KBM-7 (cell line): ENCODE measurements at places on chromosomes 7 and 10.

- DNase-seq = no peak
Measured at GRCh38 chr7:110144599-110144998, 946.3 kb upstream of the LRRN3 start.

DNA sequence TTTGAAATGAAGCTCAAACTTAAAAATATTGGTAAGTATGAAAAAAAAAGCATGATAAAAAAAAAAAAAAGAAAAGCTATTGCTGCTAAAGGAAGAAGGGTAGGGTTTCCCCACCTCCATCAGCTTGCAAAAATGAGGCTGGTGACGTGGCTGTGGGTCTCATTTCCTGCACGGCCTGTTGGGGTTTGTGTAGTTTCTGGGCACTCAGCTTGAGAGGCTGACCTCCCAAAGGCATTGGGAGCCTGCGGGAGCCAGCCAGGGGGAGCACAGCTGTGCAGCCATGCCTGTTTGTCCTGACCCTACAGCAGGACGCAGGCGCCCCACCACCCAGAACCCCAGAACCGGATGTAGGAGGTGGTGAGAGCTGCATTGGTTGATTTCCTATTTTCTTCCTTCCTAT lies 48.8 kb upstream of the CARD11 start:
- DNase-seq = peak; percentile 83

DNA sequence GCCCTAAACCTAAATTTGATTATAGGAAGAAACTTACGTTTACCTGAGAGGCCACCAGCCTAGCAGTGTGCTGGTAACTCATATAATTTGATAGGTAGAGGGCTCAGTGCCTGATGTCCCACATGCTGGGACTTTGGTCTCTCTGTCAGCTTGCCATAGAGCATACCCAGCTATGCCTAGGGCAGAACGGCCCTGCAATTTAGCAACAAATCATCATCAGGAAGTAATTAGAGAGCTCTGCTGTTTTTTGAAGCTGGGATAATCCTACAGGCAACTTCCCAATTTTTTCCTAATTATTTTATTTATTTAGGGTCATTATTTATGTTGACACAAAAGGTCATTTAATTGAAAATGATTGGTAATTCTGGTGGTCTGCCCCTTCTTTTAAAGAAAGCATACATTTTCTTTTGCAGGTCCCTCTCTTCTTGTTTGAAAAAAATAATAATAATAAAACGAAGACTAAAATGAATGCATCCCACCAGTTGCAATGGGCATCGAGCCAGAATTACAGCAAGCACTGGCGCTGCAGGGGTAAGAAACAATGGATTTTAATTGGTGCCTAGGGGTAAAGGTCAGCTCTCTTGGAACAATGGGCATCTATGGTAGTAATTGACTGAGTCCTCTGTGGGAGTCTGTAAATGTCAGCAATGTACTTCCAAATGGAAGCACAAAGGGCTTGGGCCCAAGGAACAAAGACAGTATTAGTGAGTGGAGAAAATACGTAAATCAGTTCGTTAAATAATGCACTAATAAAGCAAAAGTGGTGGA lies 348.0 kb downstream of the SORCS1 start:
- no peak for DNase-seq

DNA sequence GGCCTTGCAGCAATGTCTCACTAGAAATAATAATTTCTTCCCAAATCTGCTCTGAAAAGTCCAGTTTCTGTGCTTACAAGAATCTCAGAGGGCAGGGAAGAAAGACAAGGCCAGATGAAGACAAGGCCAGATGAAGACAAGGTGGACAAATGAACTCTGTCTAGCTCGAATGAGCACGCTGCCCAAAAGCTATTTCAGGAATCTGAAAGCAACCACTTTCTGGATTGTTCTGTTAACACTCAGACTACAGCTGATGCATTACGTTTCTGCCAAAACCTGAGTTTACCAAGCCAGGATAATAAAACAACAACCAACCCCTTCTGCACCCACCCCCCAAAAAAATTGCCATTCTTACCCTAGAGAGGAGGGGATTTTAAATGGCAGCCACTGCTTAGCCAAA lies 1073.6 kb downstream of the SORCS3 start:
- no peak for DNase-seq

DNA sequence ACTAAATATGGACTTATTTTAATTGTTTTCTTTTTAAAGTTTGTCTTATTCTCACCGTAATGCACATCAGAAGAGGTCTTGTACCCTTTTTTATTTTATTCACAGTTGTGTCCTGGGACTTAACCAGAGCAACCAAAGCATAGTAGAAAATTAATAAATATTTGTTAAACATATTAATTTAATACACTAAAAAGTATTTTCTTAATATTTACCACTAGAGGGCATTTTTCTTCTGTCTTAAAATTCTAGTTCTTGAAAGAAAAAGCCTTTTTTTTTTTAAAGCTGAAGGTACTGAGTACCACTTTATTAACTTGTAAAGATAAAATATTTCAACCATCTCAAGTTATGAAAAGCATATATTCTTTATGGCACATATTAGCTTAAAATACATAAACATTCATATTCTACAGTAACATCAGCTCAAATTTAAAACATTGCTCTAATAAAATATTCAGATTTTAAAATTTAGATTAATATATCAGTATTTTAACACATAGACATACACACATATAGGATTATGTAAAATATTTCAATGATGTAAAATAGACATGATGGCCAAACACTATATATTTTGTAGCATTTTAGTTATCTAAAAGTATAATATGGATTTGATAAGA lies 260.4 kb downstream of the SEMA3A start:
- DNase-seq = no peak

- no peak for DNase-seq
Measured at GRCh38 chr7:18013936-18014335, 13.7 kb downstream of the PRPS1L1 start.

GRCh38 chr7:117036053-117036669 lies 82.9 kb downstream of the ST7 start:
- no peak for DNase-seq

- DNase-seq = no peak
Measured at GRCh38 chr7:120724955-120725354, 133.0 kb downstream of the TSPAN12 start.

GRCh38 chr7:17380736-17381662 lies 82.5 kb downstream of the AHR start:
- no peak for DNase-seq

DNA sequence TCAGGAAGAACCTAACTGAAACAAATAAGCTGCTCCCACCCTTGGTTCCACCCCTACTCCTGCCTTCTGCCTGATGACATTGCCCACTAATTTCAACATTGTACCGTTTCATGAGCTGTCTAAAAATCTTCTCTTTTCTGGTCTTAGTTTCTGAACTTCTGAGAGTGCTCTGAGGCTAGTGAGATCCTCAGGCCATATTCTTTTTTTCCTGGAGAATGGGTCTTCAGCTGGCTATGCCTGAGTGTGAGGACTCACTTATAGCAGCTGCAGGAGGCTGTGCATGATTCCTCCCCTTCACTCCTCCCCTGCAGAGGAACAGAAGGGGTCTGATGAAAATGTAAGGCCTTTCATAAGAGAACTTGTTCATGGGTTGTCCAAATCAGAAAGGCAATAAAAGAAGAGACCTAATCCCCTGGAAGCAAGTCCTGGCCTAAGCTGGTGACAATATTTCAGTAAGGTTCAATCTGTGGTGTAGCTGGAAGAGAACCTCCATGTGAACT lies 11.1 kb downstream of the HOXA4 start:
- DNase-seq = no peak

DNA sequence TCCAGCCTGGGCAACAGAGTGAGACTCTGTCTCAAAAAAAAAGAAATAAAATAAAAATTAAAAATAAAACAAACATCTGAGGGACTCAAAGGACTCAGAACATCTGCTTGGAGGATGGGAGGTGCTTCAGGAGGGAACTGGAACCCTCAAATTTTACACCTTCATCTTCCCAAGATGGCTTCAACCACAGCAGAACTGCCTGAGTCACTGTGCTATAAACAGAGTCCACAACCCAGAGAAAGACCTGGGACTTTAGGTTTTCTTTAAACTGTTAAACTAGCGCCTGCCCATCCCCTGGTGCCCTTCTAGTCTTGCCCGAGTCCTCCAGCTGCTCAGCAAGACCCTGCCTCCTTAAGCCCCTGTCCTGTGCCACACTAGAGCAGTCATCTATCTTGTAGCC lies 40.8 kb downstream of the RGS10 start:
- no peak for DNase-seq

GRCh38 chr7:146670532-146670931 lies 553.9 kb downstream of the CNTNAP2 start:
- DNase-seq = no peak

DNA sequence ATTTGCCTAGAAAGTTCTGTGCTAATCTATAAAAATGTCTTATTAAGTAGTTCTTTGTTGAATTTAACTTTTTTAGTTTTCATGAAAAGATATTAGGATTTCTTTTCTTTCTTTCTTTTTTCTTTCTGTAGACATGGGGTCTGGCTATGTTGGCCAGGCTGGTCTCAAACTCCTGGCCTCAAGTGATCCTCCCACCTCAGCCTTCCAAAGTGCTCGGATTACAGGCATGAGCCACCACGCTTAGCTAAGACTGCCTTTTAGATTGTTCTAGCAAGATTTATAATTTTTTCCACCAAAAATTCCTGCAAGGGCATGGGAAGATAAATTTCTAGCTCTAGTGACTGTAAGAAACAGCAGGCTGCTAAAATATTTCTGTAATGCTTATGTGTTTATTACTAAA lies 140.5 kb downstream of the WDR37 start:
- DNase-seq = no peak

GRCh38 chr10:90462749-90463470 lies 394.9 kb downstream of the HTR7 start:
- DNase-seq = no peak
